Stimulated activated CD8-positive, alpha-beta memory T cell treated with anti-CD3 and anti-CD28 coated beads, Interleukin-4, amount 100 ng/mL, for 48 hours (primary cell): ENCODE measurements at places on chromosomes 16 and 17.

DNA sequence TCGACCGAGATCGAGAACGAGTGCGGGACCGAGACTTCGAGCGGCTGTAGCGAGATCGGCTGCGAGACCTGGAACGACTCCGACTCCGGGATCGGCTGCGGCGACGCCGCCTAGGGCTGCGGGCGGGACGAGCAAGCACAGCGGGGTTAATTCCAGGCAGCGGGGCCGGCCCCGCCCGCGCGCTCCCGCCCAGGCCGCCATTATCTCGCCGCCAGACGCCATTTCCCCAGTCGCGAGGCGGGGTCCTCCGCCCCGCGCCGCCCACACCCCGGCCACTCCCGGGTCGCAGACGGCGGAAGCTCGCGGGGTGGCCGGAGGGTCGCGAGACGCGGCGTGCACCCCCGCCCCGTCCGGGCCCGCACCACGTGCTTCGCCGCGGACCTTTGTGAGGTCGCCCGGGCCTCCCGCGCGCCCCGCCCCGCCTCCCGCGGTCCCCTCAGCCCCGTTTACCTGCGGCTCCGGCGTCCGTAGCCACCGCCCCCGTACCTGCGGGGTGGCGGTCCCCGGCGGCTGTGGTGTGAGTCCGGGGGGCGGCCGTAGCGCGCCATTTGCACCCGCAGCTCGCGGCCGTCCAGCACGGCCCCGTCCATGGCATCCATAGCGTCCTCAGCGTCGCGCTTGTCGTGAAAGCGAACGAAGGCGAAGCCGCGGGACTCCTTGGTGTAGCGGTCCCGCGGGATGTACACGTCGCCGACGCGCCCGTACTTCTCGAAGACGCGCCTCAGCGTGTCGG, 616 bp downstream of the SRSF2 start:
- peak; percentile 71 for DNase-seq

DNA sequence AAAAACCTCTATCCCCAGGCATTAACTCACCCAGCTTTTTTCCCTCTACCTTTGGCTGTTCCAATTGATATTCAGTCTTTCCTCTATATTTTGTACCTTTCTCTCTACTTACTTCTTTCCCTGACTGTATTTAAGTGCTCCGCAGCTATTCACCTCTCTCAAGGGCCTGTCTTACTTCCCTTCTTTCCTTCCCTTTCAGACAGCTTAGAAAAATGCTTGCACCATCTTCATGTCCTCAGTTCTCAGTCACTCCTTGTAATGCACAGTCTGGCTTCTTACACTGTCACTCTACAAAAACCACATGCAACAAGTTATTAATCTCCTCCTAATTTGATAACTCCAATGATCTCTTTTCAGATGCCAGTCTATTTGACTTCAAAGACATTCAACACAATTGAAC, 163.4 kb downstream of the PHKB start:
- no peak for DNase-seq

GRCh38 chr16:31508706-31509195, 560 bp upstream of the RUSF1 start:
- DNase-seq, result no peak

- no peak for DNase-seq
These were observed 83.2 kb downstream of the HS3ST2 start for GRCh38 chr16:22897184-22897583.

GRCh38 chr16:79826732-79827475, 226.4 kb upstream of the MAF start:
- DNase-seq, result no peak

DNA sequence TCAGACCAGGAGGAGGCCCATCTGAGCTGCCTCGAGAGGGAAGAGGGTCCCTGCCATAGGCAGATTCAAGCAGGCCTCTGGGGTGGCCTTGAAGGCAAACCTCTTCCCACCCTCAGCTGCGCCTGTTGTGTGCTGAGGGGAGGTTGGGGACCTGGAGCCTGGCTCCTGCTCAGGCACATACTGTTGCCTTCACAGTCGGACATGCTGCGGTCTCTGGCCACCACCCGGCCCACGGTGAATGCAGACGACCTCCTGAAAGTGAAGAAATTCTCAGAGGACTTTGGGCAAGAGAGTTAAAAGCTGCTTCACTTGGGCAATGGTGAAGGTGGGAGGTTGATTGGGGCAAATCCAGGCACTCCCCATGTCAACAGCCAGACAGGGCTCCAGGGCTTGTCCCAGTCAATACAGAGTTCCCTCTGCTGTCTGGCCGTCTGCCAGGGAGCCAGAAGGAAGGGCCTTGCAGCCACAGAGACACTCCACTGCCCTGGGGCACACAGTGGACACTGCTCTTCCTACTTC, 6.3 kb downstream of the PDF start:
- peak; percentile 18 for DNase-seq

DNA sequence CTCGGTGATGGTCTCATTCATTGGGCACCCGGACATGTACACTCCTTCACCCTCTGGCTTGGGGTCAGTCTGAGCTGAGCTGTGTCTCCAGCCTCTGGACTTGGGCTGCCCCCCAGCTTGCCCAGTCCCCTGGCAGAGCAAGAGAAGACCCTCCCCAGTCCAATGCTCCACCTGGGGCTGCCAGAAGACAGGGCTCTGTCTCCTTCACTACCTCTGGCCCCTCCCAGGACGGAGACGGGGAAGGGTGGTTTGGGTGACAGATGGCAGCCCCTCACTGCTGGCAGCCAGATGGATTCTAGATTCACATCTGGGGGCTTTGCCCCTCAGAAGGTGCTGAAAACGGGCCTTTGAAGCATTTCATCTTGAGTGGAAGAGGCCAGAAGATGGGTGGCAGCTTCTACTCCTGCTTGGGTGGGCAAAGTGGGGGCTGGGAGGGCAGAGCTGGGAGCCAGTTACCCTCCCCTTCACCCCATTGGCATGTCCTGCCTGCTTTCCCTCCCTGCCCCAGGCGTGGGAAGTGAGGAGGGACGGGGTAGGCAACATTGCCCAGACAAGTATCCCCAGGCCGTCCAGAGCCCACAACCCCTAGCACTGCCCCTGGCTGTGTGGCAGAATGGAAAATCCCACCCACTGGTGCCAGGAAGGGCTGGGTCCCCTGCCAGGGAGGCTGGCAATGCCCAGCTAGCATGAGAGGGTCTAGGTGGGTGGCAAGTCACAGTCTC, 13.9 kb downstream of the NGFR start:
- no peak for DNase-seq

DNA sequence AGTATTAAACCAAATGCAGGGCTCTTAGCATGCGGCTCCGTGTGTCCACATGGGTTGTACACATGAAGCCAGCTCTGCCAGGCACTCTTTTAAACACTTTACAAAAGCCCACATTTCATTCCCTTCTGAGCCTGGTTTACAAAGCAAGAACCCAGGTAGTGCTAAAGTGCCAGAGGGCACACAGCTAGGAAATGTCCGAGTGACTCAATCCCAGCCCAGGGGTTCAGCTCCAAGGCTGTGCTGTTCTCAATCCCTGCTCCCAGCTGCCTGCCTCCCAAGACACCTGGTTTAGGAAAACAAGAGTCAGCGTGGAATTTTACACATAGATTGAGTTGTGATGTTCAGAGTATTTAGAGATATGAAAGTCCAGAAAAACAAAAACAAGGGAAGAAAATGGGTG, 13.3 kb upstream of the DCAF7 start:
- DNase-seq, result no peak

- DNase-seq, result peak; percentile 67
These were observed 11.7 kb downstream of the ABCC1 start for GRCh38 chr16:15961060-15961511.

GRCh38 chr17:77280304-77281121, 139.7 kb downstream of the SEC14L1 start:
- no peak for DNase-seq

DNA sequence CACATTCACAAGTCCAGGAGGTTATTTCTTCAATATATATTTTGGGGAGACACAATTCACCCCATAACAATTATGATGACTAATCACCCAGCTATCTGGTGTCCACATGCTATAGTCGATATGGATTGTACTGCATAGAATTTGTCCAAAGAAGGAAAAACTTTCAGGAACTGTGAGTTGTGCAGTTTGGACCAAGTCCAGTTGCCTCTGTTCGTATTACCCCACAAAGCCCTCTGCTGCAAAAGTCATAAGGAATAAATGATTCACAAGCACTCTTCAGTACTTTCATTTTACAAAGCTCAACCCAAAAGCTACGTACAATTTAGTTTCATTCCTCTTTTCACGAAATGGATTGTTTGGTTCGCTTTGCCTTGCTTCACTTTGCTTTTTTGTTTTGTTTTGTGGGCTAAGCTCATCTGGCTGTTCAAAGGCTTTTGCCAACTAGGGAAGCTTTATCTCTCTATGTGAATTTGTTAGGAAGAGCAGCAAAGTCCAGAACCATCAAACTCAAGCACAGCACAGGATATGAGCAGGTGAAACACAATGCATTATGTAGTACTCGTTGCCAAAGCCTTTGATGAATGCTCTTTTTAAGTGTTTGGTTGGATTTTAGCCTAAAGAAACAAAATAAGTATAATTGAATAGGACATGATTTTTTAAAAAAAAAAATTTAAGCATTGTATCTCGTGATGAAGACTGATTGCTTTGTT, 98.6 kb downstream of the ZNF18 start:
- DNase-seq, result no peak

GRCh38 chr16:85446951-85447692, 166.0 kb upstream of the GSE1 start:
- DNase-seq, result no peak

DNA sequence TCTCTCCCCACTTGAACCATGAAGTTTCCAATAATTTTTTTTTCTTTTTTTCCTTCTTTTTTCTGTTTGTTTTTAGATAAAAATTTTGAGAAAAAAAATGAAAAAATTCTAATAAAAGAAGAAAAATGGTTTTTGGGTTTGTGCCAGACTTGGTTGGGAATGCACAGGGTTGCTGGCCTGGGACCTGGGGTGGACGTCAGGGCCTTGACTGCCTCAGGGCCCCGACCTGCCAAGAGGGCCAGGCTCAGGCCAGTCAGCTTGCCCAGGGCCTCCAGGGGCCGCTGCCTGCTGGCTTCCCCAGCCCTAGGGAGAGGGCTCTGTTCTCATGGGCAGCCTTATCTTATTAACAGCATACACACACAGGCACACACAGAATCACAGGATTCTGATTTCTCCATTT, 6.5 kb downstream of the TBX6 start:
- no peak for DNase-seq

DNA sequence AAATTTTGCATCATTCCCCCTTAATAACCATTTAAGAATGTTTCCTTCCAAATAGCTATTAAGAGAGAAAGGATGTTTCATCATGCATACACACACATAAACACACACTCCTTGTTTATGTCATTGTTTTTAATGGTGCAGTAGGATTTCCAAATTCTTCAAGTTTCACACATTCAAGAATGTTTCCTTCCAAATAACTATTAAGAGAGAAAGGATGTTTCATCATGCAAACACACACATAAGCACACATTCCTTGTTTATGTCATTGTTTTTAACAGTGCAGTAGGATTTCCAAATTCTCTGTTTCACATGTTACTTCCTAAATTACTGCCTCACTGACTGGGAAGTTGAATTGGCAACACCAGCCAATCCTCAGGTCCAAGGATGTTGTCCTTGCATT, 7.8 kb downstream of the TOX3 start:
- DNase-seq, result no peak

GRCh38 chr17:43044024-43044423, 19.0 kb downstream of the RND2 start:
- DNase-seq, result no peak

DNA sequence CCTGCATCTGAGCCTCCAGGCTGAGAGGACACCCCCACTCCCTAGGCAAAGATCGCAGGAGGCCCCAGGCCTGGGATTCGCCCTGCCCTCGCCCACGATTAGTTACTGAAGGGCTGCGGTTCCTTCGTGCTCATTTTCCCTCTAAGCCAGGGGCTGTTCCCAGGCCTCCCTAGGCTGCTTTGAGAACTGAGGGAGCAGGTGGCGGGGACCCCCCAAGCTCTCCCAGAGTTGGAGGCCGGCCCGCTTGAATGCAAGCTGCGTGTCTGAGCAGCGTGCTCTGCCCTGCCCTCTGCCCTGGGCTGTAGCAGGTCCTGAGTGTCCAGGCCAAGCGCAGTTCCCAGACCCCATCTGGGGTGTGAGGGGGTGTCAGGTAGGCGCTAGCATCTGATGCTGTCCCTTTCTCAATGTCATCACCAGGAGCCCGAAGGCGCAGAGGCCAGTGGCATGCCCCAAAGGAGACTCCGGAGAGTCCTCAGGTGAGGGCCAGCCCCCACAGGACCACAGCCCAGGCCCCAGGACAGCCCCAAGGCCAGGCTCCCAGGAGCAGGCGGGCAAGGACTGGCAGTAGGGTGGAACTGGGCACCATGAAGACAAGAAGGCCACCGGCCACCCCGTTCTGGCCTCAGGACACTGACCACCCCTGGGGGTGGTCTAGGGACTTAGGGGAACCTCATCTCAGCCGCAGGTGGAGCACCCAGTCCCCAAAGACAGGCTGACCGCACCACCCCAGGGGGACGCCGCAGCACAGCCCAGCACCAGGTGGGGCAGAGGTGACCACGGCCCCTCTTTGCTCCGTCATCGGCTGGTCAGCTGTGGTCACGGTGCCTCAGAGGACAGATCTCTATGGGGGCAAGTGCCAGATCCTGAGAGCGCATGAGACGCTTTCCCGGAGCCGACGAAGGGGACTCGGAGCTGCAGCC, 14.6 kb downstream of the ENDOV start:
- DNase-seq, result no peak

DNA sequence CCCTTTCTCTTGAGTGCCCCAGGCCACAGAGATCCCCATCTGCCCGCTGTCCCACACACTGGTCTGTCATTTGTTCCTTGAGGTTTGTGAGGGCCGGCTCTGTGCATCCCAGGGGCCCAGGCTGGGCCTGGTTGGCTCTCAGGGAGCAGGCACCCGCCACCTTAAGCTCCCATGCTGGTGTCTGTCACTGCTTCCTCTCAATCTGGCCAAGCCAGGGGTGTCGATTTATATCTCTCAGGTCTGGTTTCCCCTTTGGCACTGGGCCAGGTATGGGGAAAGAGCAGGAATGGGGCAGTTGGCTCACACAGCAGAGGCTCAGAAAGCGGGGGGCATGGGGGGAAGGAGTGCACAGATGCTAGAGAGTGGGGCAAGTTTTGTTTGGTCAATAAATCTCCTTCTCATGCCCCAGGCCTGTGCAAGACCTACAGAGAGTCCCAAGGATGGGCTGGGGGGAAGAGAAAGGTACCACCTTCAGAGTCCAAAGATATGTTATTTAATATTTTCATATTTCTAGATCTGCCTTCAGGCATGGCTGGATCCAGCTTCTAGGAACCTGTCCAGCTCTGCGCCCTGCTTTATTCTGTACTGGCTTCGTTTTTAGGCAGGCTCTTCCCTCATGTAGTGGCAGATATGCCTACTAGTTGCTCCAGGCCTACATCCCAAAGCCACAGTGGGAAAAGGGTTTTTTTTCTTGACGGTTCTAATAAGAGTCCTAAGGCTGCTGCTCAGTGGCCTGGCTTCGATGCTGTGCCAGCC, 34.3 kb downstream of the IL4R start:
- no peak for DNase-seq

- no peak for DNase-seq
These were observed 323.4 kb downstream of the CPPED1 start for GRCh38 chr16:12480286-12480685.
